GM23338 (cell line): ENCODE measurements at places on chromosomes 11 and 22.

- no peak for DNase-seq
Observed at GRCh38 chr11:72157131-72157530, 21.6 kb downstream of the FOLR3 start.

GRCh38 chr22:47811971-47812370 lies 1049.5 kb downstream of the TBC1D22A start:
- no peak for DNase-seq

DNA sequence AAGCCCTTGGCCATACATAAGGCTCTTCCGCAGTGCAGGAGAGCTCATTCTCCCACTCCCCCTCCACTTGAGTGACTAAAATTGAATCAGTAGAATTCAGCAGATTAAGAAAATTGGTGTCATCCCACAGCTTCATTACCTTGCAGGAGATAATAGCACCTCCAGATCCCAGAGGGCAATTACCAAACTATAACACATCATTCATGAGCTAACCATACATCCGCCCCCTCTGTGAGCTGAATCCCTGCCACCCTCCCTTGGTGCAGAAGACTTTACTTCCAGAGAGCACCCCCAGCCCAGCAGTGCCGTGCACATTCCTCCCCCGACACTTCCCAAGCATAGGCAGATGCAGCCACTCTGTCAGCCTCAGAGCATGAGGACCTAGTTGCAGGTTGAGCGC lies 496.5 kb upstream of the B3GAT1 start:
- DNase-seq: no peak

- DNase-seq: no peak
Observed at GRCh38 chr11:114088836-114089235, 29.3 kb downstream of the ZBTB16 start.

- DNase-seq: no peak
Observed at GRCh38 chr22:40401532-40401931, 31.1 kb downstream of the SGSM3 start.

- DNase-seq: no peak
Observed at GRCh38 chr11:119496469-119496868, 73.5 kb upstream of the THY1 start.

GRCh38 chr11:118224511-118225188 lies at the start of gene JAML:
TSS of gene JAML (minus strand) at chr11:118225011. CDS start at chr11:118214866, 10,145 bp downstream.
- DNase-seq: no peak

- no peak for DNase-seq
Observed at GRCh38 chr11:97461934-97462333, 1072.1 kb downstream of the JRKL start.

- no peak for DNase-seq
Observed at GRCh38 chr11:92845805-92846204, 123.6 kb upstream of the MTNR1B start.

DNA sequence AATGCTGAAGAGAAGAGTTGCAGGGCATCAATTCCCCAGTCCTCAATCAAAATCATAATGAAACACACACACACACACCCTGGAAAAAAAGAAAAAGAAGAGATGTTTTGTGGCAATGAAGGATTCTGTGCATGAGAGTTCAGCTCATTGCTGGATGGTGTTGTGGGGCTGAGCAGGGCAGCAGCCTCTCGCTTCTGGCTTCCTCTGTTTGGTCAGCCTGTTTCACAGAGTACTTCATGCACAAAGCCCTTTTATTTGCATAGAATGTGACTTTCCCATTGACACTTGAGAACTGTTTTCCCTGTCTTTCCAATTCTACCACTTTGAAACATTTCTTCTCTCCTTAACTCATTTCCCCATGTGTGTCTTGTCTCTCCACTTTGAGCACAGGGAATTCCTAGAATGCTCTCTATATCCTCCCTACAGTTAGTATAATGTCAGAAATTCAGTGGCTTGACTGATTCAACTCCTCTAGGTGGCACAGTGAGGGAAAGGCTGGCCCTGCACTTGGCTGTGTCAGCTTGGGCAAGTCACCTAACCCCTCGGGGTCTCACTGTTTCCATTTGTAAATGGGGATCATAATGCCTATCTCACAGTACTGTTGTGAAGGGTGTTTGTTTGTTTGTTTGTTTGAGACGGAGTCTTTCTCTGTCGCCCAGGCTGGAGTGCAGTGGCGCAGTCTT lies 25.4 kb upstream of the BSX start:
- peak; percentile 64 for DNase-seq

DNA sequence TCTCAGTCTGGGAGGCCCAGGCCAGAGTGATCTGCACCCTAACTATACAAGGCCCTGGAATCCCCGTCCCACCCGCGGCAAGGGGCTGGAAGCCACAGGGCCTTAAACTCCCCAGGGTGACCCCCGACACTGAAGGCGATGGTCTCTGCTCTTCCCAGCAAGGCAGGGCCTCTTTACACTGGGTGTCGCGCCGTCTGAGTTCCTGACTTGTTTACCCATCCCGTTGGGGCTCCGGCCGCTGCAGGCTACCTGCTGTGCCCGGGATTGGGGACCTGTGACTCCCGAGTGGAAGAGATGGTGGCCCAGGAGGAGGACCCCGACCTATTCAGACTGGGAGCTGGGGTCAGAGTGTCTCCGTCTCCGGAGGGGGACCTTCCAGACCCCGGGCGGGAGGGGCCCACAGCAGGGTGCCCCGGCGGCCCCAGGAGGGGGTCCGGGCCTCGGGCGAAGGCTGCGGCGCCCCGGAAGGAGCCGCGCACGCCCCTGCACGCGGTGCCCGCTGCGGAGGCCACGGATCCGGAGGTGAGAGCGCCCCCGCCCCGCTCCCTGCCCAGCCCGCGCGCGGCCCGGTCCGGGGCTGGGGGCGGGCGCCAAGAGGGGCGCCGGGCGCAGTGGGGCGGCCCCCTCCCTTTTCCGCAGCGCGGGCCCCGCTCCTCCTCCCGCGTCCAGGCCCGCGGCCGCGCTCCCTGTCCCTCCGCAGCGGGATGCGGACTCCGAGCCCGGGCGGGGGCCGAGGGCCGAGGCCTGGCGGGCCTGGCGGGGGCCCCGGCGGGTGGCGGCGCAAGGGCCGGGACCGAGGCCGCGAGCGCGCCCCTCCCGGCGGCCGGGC lies 560 bp upstream of the MPPED1 start:
- peak; percentile 32 for DNase-seq

GRCh38 chr11:32953700-32954099 lies 61.1 kb downstream of the QSER1 start:
- DNase-seq: no peak

GRCh38 chr11:113138731-113139130 lies 175.7 kb upstream of the TTC12 start:
- DNase-seq: no peak

GRCh38 chr11:27423125-27423524 lies 49.5 kb downstream of the LGR4 start:
- DNase-seq: peak; percentile 43

GRCh38 chr11:19327280-19327679 lies 86.5 kb upstream of the E2F8 start:
- no peak for DNase-seq

DNA sequence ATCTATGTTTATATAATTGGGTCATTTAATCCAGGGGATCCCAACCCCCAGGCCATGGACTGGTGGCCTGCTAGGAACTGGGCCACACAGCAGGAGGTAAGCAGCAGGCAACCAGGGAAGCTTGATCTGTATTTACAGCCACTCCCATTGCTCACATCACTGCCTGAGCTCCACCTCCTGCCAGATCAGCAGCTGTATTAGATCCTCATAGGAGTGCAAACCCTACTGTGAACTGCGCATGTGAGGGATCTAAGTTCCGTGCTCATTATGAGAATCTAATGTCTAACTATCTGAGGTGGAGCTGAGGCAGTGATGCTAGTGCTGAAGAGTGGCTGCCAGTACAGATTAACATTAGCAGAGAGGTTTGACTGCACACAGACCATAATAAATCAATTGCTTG lies 32.8 kb downstream of the MS4A2 start:
- DNase-seq: peak; percentile 29

DNA sequence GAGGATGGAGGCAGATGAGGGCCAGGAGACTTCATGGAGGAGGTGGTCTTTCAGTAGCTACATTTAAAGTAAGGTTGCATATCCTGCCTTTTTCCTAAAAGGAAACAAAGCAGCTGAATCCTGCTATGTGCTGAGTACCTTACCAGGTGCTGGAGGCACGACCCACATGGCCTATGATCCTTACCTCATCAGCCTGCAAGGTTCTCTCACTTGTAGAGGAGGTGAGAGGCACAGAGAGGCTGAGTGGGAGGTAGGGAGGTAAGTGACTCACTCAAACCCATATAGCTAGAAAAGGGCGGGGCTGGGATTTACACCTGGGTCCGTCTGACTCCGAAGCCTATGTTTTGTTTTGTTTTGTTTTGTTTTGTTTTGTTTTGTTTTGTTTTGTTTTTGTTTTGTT lies 75.8 kb downstream of the BUD13 start:
- DNase-seq: no peak

- DNase-seq: peak; percentile 87
Observed at GRCh38 chr22:20956258-20957101, 10.6 kb upstream of the AIFM3 start.

GRCh38 chr22:27386186-27386585 lies 415.4 kb downstream of the MN1 start:
- no peak for DNase-seq

- no peak for DNase-seq
Observed at GRCh38 chr11:101254037-101254436, 124.4 kb upstream of the PGR start.

DNA sequence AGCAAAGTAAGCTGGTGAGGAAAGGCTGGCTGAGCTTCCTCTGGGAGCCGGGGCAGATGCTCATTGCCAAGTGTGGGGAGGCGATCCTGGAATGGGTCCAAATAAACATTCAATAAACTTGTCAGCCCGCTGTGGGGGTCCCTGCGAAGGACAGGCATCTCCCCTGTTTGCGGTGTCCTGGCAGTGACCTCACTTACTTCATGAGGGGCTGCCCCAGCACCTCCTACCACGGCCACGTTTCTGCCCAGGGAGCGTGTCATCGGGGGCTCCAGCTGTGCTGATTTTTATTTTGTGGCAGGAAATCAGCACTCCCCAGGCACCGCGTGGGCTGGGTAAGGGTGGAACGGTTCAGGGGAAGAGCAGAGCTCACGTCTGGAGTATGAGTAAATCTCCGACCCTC lies 493.9 kb upstream of the B3GAT1 start:
- no peak for DNase-seq

DNA sequence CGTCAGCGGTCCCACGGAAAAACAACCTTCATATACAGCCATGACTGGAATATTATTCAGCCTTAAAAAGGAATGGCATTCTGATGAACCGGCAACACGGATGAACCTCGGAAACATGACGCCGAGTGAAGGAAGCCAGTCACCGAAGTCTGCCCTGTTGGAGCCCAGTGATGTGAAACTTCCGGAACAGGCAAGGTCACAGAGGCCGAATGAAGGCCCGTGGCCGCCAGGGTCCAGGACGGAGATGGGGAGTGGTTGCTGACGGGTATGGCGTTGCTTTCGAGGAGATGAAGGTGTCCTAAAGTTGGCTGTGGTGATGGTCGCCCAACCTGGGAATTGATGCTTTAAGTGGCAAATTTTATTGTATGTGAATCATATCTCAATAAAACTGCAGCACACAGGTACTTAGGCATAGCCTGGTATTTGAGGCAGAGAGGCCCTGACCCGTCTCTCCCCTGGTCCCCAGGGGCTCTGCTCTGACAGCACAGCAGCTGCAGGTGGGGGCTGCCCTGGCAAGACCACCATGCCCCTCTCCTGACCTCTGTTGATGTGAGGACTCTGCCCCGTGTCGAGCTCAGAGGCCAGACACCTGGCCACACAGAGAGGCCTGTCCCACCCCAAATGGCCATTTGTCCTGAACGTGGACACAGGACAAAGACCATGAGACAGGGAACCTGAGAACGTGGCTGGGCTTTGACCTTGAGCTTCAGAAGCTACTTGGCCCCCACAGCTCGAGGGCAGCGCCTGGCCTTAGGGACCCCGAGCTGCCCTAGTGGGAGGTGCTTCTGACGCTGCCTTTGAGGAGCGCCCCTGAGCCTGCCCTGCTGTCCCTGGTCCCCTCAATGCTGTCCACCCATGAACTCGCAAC lies 1090.8 kb downstream of the BRD1 start:
- DNase-seq: no peak

- DNase-seq: no peak
Observed at GRCh38 chr22:46081831-46082210, 68.5 kb upstream of the PPARA start.

GRCh38 chr11:83060965-83061364 lies 10.7 kb downstream of the RAB30 start:
- DNase-seq: no peak

DNA sequence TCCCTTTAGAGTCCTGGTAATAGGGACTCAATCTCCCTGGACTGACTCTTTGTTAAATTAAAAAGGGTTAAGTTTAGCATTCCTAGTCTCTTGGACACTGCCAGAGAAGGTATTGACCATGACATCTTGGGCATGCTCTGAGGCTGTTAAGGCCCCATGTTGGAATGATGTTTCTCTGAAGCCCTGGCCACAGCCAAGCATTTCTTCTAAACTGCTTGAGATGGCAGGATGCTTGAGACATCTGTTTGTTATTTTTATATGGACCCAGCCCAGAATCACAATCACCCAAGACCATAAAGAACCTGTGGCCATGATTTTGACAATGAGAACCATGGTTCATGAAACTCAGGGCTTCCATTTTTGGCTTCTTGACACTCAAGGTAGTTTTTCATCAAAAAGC lies 5.5 kb upstream of the ANKK1 start:
- no peak for DNase-seq

GRCh38 chr11:10605941-10606381 lies 37.5 kb upstream of the LYVE1 start:
- peak; percentile 55 for DNase-seq

- DNase-seq: no peak
Observed at GRCh38 chr11:76835036-76835435, 25.7 kb upstream of the ACER3 start.
